ENCODE measurements at places on chromosomes 12 and 14. TPM values are rescaled to one million over a fixed set of nuclear protein-coding genes. Genes with fewer than 3 reads are reported as not detected.

The CRACR2A gene
- total RNA-seq: 3.0 TPM

The NKX2-1 gene
- not detected for total RNA-seq

The OAS1 gene
- total RNA-seq: not detected

The ZFYVE1 gene
- 10.2 TPM for total RNA-seq

The ZNF839 gene
- 8.0 TPM for total RNA-seq

The CMTM5 gene
- 0.27 TPM for total RNA-seq

The OR4K5 gene
- total RNA-seq: not detected

The CLEC2A gene
- total RNA-seq: not detected

The PRICKLE1 gene
- total RNA-seq: 51.7 TPM

Data from GM23338 (cell line).